ENCODE measurements at places on chromosomes 6 and 20.

GRCh38 chr6:136031982-136032381, 180.5 kb downstream of the PDE7B start:
- ATAC-seq, result no peak

DNA sequence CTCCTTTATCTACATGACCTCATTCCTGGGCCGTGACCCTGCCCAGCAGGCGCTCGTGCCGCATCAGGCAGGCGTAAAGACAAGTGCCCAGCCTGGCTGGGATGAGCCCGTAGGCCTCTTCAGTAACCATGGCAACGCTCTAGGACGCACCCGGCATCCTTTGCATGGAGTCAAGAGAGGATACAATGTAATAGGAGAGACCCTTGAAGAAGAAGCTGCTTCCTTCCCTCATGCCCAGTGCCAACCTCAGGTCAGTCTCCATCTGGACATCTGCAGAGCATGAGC, 5.0 kb upstream of the LSM14B start:
- ATAC-seq, result no peak

DNA sequence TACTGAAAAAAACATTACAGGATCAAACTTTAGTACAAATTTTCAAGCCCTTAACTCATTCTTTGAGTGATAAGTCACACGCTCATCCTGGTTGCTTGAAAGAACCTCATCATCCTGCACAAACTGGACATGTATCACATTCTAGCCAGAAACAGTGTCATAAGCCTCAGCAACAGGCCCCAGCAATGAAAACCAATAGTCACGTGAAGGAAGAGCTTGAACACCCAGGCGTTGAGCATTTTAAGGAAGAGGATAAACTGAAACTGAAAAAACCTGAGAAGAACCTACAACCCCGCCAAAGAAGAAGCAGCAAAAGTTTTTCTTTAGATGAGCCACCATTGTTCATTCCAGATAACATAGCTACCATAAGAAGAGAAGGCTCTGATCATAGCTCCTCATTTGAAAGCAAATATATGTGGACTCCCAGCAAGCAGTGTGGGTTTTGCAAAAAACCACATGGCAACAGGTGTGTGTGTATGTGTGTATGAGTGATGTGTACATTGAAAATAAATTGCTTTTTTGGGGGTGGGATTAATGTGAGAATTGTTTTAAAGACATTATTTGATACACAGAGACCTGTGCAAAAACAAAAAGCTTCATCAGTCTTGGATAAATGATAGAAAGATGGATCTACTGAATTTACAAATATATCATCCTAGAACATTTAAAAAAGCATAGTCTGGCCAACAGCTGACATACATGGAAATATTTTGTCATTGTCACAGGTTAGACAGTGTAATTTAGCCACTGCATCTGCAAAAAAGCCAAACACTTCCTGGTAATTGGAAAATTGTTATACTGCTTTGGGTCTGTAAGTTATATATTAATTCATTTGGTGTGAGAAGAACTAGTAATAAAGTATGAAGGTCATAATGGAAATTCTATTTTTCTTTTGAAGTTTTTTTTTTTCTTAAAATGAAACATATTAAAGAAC, 50.1 kb downstream of the PHF3 start:
- ATAC-seq, result no peak

DNA sequence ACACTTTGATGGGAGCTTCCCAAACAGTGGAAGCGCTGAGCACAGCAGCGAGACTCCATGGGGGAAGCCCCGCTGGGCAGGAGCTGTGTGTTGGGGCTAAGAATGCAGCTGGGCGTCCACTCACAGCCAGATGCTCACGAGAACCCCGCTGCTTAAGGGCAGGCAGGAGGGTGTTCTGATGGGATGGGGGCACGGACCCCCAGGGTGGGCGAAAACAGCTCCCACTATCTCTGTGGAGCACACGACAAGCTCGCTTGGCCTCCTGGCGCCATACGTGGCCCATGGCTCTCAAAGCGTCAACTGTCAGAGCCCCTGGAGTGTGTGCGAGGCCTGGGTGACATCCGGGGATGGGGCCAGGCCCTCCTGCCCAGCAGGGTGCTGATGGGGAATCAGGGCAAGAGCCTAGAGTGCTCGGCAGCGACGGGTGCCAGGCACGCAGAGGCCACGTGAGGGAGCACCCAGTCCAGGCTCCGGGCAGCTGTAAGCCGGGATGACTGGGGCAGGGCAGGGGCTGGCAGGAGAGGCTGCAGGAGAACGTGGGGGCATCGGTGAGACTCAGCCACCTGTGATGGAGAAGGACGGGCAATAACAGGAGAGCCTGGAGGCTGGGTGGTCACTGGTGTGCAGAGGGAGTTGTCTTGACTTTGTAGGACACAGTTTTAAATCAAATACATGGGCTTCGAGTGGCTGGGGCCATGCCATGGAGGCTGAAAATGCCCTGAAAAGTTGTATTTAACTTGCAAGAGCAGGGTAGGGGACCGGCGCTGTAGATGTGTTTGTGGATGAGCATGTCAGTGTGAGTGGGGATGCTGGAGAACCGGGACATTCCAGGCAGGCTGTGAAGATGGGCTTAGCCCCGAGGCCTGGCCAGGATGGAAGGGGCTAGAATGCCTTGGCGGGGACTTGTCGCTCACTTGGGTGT, 27.3 kb downstream of the PYGB start:
- no peak for ATAC-seq

DNA sequence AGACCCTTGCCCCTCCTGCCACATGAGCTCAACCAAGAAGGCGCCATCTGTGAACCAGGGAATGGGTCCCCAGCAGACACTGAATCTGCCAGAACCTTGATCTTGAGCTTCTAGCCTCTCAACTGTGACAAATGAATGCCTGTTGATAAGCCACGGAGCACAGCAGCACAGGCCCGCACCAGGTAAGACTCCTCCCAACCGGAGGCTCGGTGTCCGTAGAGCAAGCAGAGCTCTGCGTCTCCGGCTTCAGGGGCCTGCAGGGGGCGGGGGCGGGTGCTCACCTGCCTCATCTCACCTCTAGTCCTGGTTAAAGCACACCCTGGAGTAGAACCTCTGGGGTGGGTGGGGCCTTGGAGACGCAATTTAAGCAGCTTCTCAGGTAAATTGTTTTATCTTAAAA, 122.7 kb downstream of the SMOC2 start:
- ATAC-seq, result no peak

GRCh38 chr20:19512886-19513677, 245.0 kb upstream of the RIN2 start:
- no peak for ATAC-seq

- ATAC-seq, result peak; percentile 83
Observed at GRCh38 chr20:47456952-47457724, 44.5 kb upstream of the NCOA3 start.

GRCh38 chr6:44000164-44000842, 126.9 kb downstream of the MRPL14 start:
- peak; percentile 52 for ATAC-seq

DNA sequence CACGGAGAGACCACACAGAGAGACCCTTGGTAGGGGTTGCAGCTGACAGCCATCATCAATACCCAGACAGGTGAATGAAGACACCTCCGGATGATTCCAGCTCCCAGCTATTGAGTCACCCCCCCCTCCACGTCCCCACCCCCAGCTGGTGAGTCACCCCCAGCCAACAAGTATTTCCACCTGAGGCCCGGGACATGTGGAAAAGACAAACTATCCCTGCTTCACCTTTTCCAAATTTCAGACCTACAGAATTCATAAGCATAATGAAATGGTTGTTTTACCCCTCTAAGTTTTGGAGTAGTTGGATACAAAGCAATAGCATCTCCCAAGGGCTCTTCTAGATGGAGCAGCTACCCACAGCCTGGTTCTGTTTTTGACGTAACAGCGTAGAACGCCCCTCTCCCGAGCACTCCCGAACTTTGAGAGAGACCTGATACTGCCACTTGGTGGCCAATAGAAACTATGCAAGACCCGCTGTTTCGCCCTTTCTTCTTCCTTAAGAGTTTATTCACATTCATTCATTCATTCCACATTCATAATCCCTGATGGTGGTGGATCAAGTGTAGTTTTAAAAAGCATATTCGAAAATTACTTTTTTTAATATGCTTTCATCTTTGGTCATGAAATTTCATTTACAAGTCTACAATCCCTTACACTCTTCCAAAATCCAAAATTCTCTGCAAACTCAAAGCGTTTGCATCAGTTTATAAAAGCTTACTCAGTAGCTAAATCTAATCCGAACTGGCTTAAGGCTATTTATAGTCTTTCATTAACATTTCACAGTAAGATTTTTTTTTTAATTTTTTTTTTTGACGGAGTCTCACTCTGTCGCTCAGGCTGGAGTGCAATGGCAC, 15.1 kb upstream of the PPP1R16B start:
- ATAC-seq, result no peak

- no peak for ATAC-seq
Observed at GRCh38 chr6:144581812-144582537, 296.8 kb downstream of the UTRN start.

DNA sequence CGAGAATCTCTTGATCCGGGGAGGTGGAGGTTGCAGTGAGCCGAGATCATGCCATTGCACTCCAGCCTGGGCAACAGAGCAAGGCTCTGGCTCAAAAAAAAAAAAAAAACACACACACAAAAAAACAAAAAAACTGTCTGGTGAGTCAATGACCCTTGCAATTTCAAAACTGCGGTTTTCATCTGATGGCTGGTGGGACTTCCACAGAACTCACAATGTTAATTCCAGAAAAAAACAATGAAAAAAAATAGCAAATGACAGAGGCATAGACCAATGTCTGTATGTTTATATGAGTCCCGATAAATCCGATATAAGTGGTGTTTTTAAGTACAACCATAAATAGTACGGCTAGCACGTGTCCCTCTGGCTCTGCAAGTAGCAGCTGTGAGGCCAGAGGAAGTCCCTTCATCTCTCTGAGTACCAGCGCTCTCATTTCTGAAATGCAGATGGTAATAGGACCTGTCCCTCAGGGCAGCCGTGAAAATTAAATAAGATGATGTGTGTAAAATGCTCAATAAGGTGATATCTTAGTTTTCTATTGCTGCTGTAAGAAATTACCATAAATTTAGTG, 21.9 kb upstream of the PTPN1 start:
- no peak for ATAC-seq

DNA sequence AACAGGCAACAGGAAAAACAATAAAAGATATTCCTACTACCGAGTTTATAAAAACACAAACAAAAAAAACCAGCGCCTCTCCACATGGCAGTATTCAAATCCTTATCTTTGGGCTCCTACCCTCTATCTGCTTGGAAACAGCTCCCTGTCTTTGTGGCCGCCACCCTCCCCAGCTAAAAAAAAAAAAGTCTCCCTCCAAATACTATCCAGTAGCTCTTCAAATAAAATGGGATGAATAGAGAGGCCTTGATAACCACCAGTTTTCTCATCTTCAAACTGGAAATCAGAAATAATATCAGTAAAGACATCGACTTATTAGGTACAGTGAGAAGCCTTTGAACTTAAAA, 96.2 kb downstream of the PSMG4 start:
- no peak for ATAC-seq

- no peak for ATAC-seq
Observed at GRCh38 chr6:33616913-33617312, 4.2 kb upstream of the ITPR3 start.

DNA sequence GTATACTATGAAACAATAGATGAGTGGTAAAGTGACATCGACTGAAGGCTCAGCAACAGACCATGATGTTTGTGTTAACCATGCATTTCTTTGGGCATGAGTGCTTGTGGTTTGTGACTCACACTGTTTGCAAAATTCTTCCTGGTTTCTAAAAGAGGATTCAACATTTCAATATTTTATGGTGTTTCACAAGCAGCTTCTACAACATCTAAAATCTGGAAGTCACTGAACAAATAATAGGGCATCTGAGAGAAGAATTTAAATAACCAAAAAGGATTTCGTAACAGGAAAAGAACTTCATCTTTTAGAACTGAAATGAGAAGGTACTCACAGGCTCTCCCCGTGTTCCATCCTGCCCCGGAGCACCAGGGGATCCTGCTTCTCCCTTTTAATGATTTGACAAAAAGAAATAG, 146.2 kb downstream of the COL21A1 start:
- ATAC-seq, result no peak

- no peak for ATAC-seq
Observed at GRCh38 chr20:61887596-61888093, 178.0 kb downstream of the TAF4 start.

GRCh38 chr20:7269452-7269851, 502.0 kb downstream of the BMP2 start:
- no peak for ATAC-seq

GRCh38 chr6:34358389-34358905, 34.0 kb downstream of the NUDT3 start:
- no peak for ATAC-seq

- ATAC-seq, result no peak
Observed at GRCh38 chr20:15756002-15756753, 817.1 kb downstream of the KIF16B start.

DNA sequence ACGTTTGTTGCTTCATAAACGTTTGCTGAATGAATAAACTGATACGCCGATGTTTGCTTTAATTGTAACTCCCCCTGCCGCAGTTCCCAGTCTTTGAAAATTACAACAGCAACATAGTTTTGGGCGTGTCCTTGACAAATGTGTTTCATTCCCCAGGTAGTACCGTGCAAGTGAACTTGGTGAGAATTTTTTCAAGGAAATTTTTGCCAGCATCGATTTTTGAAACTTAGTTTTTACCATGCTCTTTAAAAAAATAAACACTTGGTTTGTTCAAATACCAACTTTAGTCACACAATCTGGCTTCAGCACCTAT, 60.1 kb downstream of the FAM217A start:
- ATAC-seq, result no peak

DNA sequence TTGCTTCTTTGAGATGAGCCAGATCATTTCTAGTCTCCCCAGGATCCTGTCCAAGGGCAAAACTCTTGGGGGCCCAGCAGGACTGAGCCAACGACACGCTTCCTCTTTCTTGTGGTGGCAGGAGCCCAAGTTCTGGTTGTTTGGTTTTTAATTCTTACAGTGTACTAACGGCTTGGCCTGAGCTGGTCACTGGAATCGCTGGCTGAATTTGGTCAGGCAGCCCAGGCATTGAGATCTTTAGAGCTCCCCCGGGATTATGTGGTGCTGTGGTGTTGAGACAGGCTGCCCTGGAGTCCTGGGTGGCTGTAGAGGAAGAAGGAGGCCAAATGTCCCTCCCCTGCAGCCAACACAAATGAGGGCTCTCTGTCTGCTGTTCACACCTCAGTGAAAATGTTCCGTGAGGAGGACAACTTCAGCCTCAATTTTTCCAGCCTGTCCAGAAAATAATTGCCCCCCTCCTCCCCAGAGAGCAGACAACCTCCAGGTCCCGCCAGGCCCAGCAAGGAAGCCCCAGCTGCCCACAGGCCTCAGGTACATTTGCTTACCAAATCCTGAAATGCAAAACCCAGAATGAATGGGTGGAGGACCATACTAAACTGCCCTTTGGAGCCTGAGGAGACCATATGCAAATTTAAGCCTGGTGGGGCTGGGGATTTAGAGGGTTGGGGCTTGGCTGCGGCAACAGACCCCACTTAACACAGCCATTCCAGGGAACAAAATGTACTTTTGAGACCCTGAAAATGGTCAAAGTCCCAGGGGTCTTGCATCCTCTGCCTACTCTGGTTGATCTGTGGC, 23.6 kb downstream of the BNIP5 start:
- no peak for ATAC-seq

- peak; percentile 49 for ATAC-seq
Observed at GRCh38 chr6:30061858-30062458, 893 bp downstream of the POLR1H start.
